ENCODE measurements at places on chromosomes 5 and 9.

DNA sequence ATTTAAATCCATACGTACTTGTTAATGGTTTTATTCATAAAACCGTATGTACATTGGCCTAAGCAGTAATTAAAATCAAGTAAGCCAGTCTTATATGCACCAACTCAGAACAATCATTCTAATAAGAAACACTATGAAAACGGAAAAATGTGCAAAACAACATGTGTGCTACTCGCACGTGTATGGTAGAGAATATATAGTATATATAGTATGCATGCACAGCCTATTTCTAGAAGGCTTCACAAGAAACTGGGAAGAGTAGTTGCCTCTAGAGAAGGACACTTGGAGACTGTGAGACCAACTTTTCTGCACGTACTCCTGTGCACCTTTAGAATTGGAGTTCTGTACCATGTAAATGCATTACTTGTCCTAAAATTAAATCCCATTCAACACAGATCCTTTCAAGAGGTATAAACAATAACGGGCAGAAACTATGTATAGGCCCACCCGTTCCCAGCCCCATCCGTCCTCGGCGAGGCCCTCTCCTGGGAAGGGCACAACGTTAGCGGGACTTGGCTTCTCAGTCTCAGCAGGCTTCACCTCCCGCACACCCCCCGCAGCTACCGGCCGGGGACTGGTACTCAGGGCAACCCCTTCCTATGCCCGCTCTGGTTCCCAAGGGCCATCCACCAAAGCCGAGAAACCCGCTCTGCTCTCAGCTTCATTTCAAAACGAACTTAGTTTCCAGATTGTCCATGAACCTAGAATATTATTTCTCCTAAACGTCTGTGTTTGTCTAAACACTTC lies 2.0 kb downstream of the CDC14B start:
- DNase-seq = no peak

DNA sequence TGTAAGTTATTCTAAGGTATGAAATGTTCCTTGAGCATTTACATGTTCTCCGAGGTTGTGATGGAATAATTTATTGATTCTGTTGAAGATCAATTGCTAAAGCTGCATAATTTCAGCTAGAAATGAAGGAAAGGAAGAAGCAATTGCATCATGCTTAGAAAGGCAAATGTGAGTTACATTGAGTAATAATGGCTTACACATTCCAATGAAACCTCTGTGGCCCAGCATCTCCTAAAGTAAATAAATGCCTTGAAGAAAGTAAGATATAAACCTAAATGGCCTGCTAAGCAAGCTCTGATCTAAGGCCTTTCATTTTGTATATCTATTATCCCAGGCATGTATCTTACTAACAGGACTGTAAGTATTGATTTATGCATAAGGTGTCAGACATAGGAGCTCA lies 677.3 kb upstream of the RGMB start:
- no peak for DNase-seq

DNA sequence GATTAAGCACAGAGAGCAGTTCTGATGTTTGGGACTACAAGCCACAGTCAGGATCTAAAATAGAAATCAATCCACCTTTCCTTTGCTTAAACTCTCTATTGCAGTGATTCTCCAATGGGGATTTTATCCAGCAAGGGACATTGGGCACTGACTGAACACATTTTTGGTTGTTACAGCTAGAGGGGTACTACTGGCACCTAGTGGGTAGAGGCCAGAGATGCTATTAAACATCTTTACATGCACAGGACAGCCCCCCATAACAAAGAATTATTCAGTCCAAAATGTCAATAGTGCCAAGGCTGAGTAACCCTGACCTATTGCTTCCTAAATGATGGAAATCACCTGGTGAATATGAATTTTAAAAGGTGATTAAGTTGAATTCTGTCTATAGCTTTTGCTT lies 12.0 kb downstream of the ZNF622 start:
- no peak for DNase-seq

DNA sequence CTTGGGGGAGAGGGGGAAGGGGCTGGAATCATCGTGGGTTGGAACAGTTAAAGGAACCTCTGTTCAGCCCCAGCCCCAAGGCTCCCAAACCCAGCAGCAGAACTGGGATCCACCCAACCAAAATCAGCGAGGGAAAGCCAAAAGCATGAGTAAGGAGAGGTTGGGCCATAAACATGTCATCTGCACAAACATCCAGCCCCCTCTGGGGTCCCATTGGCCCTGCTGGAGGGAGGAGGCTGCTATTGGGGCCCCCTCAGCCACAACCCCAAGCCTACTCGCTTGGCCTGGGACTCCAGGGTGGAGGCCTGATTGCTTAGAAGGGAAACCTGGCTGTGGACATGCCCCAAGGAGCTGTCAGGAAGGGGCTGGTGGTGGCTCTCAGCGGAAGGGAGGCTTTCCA lies 154.9 kb downstream of the FGF18 start:
- no peak for DNase-seq

DNA sequence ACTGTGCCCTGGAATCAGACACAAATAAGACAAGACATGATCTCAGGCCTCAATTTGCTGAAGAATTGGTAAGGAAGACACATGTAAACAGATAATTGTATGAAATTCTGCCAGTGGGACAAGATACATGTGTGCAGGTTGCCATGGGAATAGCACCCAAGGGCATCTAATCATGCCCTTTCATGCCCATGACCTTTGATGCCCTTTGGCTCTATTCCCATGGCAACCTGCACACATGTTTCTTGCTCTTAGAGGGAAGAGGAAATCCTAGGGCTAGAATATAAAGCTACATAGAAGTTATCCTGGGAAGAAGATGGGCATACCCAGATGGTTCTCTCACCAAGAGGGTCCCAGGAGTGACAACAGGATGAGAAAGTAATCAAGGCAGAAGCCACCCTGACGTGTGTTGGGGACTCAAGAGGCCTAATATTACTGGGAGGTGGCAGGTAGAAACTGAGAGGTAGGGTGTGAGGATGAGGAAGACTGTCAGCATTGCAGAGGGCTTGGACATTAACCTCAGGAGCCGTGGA lies 34.4 kb downstream of the P4HA2 start:
- DNase-seq = no peak

GRCh38 chr5:106759581-106759980 lies 911.2 kb downstream of the EFNA5 start:
- no peak for DNase-seq

DNA sequence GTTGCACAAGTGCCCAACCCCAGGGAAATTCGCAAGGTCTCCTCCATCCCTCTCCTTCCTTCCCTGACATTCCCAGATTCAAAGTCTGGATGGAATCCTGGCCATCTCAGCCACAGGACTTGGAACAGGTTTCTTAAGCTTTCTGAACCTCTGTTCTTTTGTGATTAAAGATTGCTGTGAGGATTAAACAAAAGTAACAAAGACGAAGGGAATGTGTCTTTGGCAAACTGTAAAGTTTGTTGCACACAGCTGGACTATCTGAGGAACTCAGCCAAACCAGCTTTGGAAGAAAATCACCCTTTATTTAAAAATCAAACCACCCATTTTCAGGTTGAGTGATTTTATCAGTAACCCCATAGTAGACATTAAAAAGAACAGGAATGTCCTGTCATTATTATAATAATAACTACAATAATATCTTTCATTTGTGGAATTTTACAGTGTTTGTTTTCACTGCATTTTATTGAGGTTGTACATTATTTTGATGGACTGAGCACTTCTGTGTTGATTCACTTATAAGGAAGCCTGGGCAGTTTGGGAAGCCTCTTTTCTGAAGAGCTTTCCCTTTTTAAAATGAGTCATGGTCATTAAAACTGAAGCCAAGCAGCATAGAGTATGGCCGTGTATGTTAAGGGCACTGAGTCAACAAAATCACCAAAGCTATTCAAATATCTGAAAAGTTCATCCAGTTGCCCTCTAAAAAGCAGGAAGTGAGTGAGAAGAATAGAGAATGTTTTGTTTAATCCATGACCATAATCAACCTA lies 310.2 kb downstream of the AGTPBP1 start:
- no peak for DNase-seq

GRCh38 chr5:153445875-153446579 lies 44.4 kb upstream of the GRIA1 start:
- no peak for DNase-seq

DNA sequence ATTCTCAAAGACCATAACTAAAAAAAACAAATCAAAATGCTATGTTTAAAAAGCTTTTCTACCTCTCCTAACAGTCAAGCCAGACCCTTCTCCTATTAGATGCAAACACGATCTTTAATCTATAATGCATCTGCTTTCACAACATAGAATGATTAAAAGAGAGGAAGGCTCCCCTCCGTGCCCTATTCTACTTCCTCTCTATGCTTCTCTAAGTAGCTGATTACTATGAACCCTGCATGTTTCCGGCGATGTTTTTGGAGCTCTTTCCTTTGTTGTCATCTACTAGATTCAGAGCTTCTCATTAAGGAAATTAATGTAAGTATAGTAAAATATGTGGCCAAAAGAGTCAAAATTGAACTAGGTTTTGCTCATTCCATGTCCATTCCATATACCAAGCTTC lies 29.2 kb upstream of the CEP120 start:
- DNase-seq = no peak

DNA sequence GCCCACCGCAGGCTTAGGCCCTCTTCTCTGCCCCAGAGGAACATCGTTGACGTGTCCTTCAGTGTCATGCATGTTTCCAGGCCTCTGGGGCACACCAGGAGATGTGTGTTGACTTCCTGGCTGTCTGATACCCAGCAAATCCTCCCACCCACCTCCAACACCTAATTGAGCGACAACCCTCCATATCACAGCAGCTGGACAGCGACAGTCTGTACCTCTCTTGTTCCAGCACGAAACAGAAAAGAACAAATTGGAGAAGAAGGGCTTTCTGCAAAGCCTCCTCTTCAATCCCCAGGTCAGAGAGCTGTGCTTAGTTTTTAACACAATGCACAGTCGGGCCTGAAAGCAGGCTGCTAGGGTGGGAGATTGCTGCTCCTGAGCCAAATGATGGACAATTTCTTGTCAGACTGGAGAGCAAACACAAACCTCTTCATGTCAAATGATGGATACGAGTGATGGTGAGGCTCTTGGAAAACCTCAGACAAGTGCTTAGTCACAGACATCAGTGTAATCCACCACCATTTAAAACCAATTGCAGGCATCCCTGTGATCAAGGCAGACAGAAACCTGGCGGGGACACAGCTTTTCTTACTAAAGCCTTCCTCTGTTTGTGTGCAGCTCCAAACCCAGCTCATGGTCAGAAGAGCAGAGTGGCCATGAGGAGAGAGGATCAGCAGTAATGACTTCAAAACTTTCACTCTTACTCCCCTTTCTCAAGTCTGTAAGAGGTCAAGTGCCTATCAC lies 110.6 kb downstream of the EBF1 start:
- no peak for DNase-seq

DNA sequence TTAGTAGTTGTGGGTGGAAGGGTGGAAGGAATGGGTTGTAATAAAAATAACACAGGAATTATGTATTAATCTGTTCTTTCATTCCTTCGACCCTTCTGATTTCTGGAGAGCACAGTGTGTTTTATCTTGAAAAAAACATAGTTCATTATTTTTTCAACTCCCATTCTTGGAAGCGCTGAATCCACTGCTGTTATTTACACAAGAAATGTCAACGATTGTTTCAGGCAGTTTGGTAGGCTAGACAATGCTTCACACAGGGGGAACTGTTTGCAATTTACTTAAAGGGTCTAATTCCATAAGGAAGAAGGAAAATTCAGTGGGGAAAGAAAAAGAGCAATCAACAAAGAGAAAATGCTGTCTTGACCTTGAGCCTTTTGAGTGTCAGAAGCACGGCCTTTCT lies 142.9 kb downstream of the TLE1 start:
- DNase-seq = no peak

DNA sequence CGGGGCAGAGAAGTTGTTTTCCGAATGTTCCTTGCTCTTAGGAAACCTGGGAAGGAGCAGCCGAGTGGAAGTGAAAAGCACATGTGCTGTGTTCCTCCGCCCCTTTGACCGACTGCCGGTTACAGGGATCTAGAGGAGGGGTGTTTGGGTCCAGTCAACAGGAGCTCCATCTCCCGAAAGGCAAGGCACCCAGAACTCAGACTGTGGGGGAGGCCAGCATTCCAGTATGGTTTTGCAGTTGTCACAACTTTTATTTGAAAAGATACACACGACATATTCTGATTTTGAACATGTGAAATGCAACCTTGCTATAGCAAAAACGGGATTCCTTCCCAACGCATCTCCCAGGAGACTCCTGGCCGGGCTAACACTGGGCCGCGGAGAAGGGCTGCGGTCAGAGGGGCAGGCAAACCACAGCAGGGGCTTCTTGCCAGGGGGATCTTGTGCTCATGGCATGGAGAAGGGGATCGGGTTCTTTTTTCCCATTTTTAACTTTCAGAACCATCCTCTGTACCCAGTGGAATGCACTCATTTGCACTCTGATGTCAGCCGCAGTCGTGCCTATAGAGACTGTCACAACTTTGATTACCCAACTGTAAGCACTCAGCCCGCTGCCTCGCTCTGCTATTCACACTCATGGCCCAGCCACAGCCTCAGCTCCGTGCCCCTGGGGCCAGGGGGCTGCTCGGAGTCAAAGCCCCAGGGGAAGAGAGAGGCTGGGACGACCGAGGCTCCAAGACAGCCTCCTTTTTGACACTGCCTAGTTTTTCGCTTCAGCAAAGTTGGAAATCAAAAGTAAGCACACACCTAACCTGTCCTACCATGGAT lies 3.9 kb downstream of the QRFP start:
- no peak for DNase-seq

DNA sequence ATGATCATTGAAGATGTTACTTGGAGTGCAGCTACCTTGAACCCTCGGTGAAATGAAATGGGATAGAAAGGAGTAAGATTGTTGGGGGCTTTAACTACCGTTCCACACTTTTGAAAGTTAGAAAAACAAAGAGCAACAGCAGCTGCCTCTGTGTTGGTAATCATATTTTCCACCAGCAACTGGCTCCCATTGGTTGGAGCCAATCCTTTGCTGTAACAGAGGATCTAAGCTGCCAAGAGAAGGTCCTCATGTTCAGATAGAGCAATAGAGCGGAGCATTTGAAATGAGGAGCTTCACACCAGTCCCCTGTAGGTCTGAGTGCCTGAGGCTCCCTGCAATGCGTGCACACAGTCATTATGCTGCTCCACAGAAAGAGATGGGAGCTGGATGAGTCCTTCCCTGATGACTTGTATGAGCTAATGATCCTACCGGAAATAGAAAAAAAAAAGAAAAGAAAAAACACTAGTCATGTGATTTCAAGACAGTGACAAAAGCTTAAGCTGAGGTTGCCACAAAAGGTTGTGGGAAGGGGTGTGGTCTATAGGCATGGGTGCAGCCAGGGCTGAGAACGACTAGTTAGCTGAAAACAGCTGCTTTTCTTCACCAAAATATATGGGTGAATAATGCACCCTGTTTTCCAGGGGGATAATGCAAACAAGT lies 300.7 kb downstream of the MLLT3 start:
- DNase-seq = no peak
